ENCODE measurements at places on chromosomes 3 and 15. TPM values are rescaled to one million over a fixed set of nuclear protein-coding genes. Genes with fewer than 3 reads are reported as not detected.

HTR3C gene
- not detected for total RNA-seq

IGSF10 gene
- total RNA-seq, result 2.2 TPM

THRB gene
- 77.9 TPM for total RNA-seq

SLC28A2 gene
- total RNA-seq, result not detected

- H3K4me1 ChIP-seq, result peaks cover 6% of the 10 kb centered on the region
- peak overlapping the region; percentile 86 for H3K4me3 ChIP-seq
- no peaks in the 10 kb centered on the region for H3K27me3 ChIP-seq
- no peaks in the 10 kb centered on the region for H3K36me3 ChIP-seq
Measured at GRCh38 chr3:69085833-69086722, 1.3 kb downstream of the ARL6IP5 start.

DNA sequence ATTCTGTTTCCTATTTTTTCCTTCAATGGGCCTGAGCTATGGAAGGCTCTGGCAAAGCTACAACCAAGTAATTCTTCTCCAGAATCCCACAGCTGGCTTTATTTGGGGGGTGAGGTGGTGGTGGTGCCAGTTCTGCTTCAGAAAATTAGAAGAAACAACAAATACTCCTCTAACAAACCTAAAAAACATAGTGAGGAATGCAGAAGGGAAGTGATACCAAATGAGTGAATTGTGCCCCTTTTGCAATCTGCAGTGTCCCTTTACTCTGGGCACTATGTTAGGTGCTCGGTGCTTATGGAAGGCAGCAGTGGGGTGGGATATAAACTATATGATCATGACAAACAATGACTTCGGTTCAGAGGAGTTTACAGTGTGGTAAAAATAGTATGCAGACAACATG is 90.4 kb upstream of the ROPN1 start:
- peaks cover 11% of the 10 kb centered on the region for H3K4me1 ChIP-seq
- DNase-seq, result no peak

DNA sequence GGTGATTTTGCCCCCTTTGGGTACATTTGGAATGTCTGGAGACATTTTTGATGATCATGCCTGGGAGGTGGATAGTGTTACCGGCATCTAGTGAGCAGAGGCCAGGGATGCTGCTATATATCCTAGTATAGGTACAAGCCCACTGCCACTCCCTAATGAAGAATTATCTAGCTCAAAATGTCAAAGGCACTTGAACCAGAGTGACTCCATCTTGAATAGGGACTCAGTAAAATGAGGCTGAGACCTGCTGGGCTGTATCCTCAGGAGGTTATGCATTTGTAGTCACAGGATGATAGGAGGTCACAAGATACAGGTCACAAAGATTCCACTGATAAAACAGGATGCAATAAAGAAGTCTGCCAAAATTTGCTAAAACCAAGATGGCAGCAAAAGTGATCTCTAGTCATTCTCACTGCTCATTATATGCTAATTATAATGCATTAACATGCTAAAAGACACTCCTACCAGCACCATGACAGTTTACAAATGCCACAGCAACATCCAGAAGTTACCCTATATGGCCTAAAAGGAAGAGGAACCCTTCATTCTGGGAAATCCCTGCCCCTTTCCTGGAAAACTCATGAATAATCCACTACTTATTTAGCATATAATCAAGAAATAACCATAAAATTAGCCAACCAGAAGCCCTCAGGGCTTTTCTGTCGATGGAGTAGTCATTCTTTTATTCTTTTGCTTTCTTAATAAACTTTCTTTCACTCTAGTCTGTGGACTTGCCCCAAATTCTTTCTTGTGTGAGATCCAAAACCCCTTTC is 40.0 kb upstream of the FAM3D start:
- no peak for DNase-seq
- H3K36me3 ChIP-seq, result no peaks in the 10 kb centered on the region
- no peak overlapping the region for H3K4me3 ChIP-seq
- H3K27me3 ChIP-seq, result no peaks in the 10 kb centered on the region
- H3K4me1 ChIP-seq, result no peaks in the 10 kb centered on the region

- no peak overlapping the region for H3K27ac ChIP-seq
- H3K27me3 ChIP-seq, result no peaks in the 10 kb centered on the region
- H3K4me3 ChIP-seq, result no peak overlapping the region
- DNase-seq, result no peak
- H3K36me3 ChIP-seq, result no peaks in the 10 kb centered on the region
Measured at GRCh38 chr3:101133652-101134051, 140.4 kb upstream of the ABI3BP start.

- H3K27me3 ChIP-seq, result no peaks in the 10 kb centered on the region
- no peak for DNase-seq
- no peak overlapping the region for H3K27ac ChIP-seq
- H3K4me1 ChIP-seq, result no peaks in the 10 kb centered on the region
- no peaks in the 10 kb centered on the region for H3K36me3 ChIP-seq
Measured at GRCh38 chr15:48674876-48675275, 29.4 kb upstream of the FBN1 start.

DNA sequence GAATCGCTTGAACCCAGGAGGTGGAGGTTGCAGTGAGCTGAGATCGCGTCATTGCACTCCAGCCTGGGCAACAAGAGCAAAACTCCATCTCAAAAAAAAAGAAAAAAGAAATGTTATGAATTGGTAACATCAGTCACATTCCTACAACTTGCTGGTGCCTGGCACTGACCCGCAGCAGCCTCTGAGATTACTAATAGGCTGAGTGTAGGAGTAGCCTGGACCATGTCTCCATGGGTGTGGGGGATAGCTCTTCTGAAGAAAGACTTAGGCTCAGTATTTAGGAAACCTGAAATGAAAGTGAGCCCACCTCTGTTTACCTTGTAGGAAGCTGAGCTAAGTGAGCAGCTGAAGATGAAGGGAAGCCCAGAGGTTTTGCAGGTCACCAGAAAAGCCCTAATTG is 148.3 kb downstream of the LRRC28 start:
- DNase-seq, result no peak
- no peaks in the 10 kb centered on the region for H3K36me3 ChIP-seq
- H3K4me1 ChIP-seq, result no peaks in the 10 kb centered on the region

GRCh38 chr3:143514874-143515273 is 333.4 kb downstream of the SLC9A9 start:
- H3K36me3 ChIP-seq, result no peaks in the 10 kb centered on the region
- no peak overlapping the region for H3K4me3 ChIP-seq
- H3K27ac ChIP-seq, result no peak overlapping the region

DNA sequence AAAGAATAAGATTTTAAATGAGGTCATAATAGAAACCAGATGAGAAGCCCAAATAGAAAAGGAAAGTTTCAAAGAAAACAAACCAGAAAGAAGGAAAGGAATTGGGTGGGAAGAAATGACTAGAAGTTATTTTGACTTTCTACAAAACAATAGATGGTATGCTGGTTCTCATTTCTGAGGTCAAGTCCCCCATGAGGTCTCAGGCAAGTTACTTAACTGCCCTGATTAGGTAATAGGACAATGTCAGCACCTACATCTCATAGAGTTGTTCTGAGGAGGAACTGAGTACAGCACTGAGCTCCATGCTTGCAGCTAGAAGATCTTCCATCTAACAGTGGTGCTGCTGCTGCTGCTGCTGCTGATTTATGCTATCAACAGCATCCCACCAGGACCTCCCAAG is 185.9 kb downstream of the ERC2 start:
- H3K36me3 ChIP-seq, result no peaks in the 10 kb centered on the region
- H3K4me3 ChIP-seq, result no peak overlapping the region

- peak overlapping the region; percentile 61 for H3K4me3 ChIP-seq
- H3K36me3 ChIP-seq, result no peaks in the 10 kb centered on the region
- peaks cover 3% of the 10 kb centered on the region for H3K4me1 ChIP-seq
- peak; percentile 88 for DNase-seq
- no peaks in the 10 kb centered on the region for H3K27me3 ChIP-seq
- peak overlapping the region; percentile 99 for H3K27ac ChIP-seq
Measured at GRCh38 chr15:78872972-78873792, 492 bp downstream of the MORF4L1 start.

- DNase-seq, result no peak
- no peaks in the 10 kb centered on the region for H3K4me1 ChIP-seq
- no peak overlapping the region for H3K27ac ChIP-seq
- H3K36me3 ChIP-seq, result no peaks in the 10 kb centered on the region
- no peaks in the 10 kb centered on the region for H3K27me3 ChIP-seq
Measured at GRCh38 chr3:55870594-55870993, 383.5 kb upstream of the WNT5A start.
